Progenitor cell of endocrine pancreas (in vitro differentiated cells): ENCODE measurements at places on chromosomes 6 and 20. TPM values are rescaled to one million over a fixed set of nuclear protein-coding genes. Genes with fewer than 3 reads are reported as not detected.
A peak's percentile ranks its signal among the peaks of the same experiment; 100 is the strongest.

Gene ADGRG6
- 126 and 139 TPM in 2 replicates for total RNA-seq

Gene NRSN1
- total RNA-seq: not detected in 2 replicates

Gene PI3
- not detected in 2 replicates for total RNA-seq

Gene RAB44
- not detected in 2 replicates for total RNA-seq

Gene PRPH2
- total RNA-seq: 0.13 TPM in 1 of 2 replicates, not detected in the other

Gene ZFP57
- total RNA-seq: 0.14 TPM in 1 of 2 replicates, not detected in the other

Gene WFDC10B
- total RNA-seq: not detected in 2 replicates

- DNase-seq: peak; percentile 98
- H3K27me3 ChIP-seq: no peaks in the 10 kb centered on the region
- H3K4me3 ChIP-seq: peak within 1 kb of the TSS; percentile 93
- peaks cover 30% of the 10 kb centered on the region for H3K4me1 ChIP-seq
- H3K27ac ChIP-seq: peak within 1 kb of the TSS; percentile 92
Observed at GRCh38 chr6:43013843-43014433, at the start of the genes KLHDC3 and MEA1. KLHDC3 (plus strand) TSS chr6:43014249; CDS start chr6:43017193, 2,944 bp downstream. MEA1 (minus strand) TSS chr6:43013946; CDS start chr6:43013813, 133 bp downstream.

GRCh38 chr20:19710336-19711120, 47.5 kb upstream of the RIN2 start:
- no peak for DNase-seq
- no peaks in the 10 kb centered on the region for H3K36me3 ChIP-seq
- no peak overlapping the region for H3K4me3 ChIP-seq
- no peak overlapping the region for H3K27ac ChIP-seq

DNA sequence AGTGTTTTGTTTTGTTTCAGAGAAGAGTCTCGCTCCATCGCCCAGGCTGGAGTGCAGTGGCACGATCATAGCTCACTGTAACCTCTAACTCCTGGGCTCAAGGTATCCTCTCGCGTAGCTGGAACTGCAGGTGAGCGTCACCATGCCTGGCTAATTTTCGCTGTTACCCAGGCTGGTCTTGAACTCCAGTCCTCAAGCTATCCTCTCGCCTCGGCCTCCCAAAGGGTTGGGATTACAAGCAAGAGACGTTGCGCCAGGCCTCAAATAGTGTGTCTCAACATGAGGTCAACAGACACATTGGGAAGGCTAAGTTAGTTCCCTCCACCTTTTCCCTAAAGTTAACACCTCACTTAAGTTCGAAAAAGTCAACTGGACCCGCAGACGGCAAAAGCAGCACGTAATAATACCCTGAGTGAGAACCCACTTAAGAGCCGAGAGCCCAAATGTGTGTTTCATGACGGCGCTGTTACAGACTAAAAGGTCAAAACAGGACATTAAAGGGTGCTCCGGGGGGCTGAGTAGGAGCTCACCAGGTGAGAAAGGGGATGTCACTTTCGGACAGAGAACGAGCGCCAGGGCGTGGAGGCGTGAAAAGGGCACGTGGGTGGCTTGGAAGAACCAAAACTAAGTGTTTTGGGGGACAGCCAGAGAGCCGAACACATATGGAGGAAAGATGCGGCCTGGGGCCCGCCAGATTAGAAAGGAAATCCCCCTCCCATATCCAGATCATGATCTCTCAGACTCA, 499 bp downstream of the TTI1 start:
- H3K27me3 ChIP-seq: no peaks in the 10 kb centered on the region
- peaks cover 13% of the 10 kb centered on the region for H3K36me3 ChIP-seq
- peaks cover 31% of the 10 kb centered on the region for H3K4me1 ChIP-seq
- H3K4me3 ChIP-seq: peak overlapping the region; percentile 97
- DNase-seq: no peak

DNA sequence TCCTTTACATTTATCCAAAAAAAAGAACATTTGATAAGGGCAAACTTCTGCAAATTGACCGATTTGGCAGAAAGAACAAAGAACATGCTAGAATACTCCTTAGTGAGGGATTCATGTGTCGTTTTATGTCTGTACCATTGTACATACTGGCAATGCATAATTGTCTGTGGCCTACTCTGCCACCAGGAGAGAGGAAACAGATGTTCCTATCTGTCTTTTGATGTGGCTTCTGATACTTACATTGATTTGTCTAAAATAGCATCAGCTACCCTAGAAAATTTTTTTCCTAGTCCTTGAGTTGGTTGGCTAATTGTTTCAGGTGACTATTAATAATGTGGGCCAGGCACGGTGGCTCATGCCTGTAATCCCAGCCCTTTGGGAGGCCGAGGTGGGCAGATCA, 654.1 kb downstream of the KIF16B start:
- H3K27ac ChIP-seq: no peak overlapping the region
- H3K4me3 ChIP-seq: no peak overlapping the region
- peaks cover 1% of the 10 kb centered on the region for H3K4me1 ChIP-seq
- H3K36me3 ChIP-seq: no peaks in the 10 kb centered on the region

- H3K27me3 ChIP-seq: no peaks in the 10 kb centered on the region
- DNase-seq: no peak
- no peak overlapping the region for H3K27ac ChIP-seq
- H3K4me1 ChIP-seq: peaks cover 13% of the 10 kb centered on the region
Observed at GRCh38 chr6:103002282-103002681, 1608.8 kb downstream of the GRIK2 start.

DNA sequence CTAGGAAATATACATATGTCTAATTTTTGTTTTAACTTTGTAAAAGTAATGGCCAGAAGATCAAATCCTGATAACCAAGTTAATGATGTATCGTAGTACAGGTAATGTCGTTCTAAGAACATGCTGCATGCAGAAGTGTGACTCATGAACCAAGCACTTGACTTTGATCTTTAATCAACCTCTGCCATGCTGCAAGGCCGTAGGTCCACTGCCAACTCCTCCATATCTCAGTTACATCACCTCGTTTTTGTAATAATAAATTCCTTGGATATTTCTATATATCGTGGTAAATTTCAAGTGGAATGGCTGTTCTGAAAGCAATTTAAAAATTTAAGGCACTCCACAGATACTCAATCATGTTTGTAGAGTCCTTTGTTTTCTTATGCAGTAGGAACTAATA, 771.7 kb downstream of the EPHA7 start:
- H3K4me3 ChIP-seq: no peak overlapping the region
- H3K36me3 ChIP-seq: no peaks in the 10 kb centered on the region
- no peaks in the 10 kb centered on the region for H3K4me1 ChIP-seq

DNA sequence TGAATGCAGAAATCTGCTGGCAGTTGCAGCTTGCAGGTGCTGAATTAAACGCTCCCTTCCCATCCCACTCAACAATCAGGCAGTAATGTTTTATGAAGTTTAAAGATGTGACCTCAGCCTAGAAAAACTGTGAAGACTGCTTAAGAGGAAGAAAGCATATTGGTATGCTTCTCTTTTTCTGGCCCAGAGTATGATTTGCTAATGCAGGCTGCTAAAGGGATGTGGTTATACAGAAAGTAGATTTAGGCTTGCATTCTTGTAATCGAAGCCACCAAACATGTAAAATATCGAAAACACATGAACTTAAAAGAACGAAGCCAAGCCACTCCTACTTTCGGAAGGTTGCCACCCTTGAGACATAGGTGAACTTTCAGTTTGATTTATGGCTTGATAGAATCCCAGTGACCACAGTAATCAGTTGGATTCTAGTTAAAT, 40.7 kb downstream of the MAP3K5 start:
- H3K27ac ChIP-seq: no peak overlapping the region
- DNase-seq: no peak
- peaks cover 3% of the 10 kb centered on the region for H3K27me3 ChIP-seq
- no peaks in the 10 kb centered on the region for H3K4me1 ChIP-seq

DNA sequence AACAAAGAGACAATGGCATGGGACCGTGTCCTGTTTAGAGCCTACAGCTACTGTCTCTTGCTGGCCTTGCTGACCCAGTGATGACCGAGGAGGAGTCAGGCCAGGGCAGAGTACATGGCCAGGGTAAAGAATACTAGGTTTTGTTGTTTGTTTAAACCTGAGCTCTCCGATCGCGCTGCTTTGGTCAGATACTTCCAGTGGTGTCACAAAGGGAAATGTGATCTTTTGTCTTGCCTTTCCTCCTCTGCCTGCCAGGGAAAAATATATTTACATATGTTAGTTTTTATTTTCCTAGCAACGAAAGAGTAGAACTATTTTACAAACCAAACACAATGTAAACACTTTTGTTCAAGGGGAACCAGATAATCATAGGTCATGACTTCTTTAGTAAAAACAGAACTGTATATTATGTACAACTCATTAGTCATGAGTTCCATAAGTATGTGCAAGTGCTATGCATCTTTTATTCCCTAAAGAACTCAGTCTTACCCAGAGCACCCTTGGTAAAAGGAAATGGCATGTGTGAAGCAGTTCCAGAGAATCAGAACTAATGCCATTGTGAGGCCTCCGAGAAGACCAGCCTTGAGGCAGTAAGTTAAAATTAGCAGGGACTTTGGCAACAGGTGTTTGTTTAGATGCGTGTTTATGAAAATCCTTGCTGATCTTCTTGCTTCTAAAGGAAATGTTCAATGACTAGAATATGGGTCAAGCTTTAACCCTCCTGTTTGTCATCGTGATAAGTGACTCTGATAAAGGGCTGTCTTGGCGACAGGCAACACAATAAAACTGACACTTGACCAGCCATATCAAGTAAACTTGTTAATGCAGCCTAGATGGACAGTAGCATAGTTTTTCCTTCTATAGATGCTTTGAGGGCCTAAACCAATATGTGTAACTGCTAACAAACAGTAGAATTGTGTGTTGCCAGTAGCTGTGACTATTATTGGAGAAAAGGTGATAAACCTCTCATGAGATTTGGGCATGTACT, 204.6 kb downstream of the NKAIN2 start:
- no peak overlapping the region for H3K4me3 ChIP-seq
- peaks cover 25% of the 10 kb centered on the region for H3K4me1 ChIP-seq
- no peaks in the 10 kb centered on the region for H3K36me3 ChIP-seq
- H3K27me3 ChIP-seq: no peaks in the 10 kb centered on the region

DNA sequence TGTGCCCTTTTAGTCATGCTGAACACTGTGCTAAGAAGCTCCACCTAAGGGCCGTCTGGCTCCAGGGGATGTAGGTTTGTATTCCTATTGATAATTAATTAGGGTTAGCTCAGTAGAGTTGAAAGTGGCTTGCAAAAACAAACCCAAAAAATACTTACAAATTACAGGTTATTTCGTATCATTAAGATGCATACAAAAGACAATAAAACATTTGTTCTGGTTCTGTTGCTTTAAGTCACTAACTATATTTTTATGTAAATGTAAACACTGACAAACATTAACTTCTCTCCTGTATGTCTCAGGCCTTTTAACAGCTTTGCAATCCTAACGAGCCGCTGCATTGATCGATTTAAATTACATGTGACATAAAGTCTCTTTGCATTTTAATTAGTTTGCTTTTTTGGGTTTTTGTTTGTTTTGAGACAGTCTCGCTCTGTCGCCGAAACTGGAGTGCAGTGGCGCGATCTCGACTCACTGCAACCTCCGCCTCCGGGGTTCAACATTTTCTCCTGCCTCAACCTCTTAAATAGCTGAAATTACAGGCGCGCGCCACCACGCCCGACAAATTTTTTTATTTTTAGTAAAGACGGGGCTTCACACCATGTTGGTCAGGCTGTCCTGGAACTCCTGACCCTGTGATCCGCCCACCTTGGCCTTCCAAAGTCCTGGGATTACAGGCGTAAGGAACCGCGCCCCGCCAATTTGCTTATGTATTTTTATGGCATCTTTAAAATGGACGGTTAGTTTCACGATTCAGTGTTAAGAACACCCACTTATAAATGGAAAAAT, 110.9 kb downstream of the HFE start:
- no peaks in the 10 kb centered on the region for H3K27me3 ChIP-seq
- peak overlapping the region; percentile 98 for H3K4me3 ChIP-seq
- H3K27ac ChIP-seq: peak overlapping the region; percentile 100
- peaks cover 27% of the 10 kb centered on the region for H3K4me1 ChIP-seq
- H3K36me3 ChIP-seq: no peaks in the 10 kb centered on the region

GRCh38 chr6:31114541-31114878, at the start of gene PSORS1C1:
PSORS1C1 (plus strand) TSS chr6:31114800; CDS start chr6:31129633, 14,833 bp downstream.
- peak within 1 kb of the TSS; percentile 43 for H3K27ac ChIP-seq
- H3K36me3 ChIP-seq: no peaks in the 10 kb centered on the region
- DNase-seq: no peak
- peaks cover 1% of the 10 kb centered on the region for H3K4me1 ChIP-seq
- H3K4me3 ChIP-seq: no peak within 1 kb of the TSS

DNA sequence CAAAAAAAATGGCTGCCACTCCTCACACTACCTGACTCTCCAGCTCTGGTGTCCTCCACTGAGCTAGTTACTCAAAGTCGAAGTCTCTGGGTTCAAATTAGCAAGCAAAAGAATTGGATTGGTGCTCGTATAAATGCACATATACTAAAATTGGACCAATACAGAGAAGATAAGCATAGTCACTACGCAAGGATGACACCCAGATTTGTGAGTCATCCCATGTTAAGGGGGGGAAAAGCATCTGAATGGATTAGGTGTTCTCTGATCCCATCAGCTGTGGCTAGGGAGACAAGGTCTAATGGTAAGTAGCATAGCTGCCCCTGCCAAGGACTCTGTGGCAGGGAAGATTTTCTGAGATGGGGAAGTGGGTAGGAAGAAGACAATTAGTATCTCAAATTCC, 18.3 kb upstream of the AMD1 start:
- no peak overlapping the region for H3K27ac ChIP-seq
- no peak for DNase-seq
- H3K4me3 ChIP-seq: no peak overlapping the region
- no peaks in the 10 kb centered on the region for H3K27me3 ChIP-seq

- peak; percentile 28 for DNase-seq
- peak overlapping the region; percentile 95 for H3K27ac ChIP-seq
- no peaks in the 10 kb centered on the region for H3K27me3 ChIP-seq
Observed at GRCh38 chr6:34696189-34696738, 303 bp downstream of the ILRUN start.

DNA sequence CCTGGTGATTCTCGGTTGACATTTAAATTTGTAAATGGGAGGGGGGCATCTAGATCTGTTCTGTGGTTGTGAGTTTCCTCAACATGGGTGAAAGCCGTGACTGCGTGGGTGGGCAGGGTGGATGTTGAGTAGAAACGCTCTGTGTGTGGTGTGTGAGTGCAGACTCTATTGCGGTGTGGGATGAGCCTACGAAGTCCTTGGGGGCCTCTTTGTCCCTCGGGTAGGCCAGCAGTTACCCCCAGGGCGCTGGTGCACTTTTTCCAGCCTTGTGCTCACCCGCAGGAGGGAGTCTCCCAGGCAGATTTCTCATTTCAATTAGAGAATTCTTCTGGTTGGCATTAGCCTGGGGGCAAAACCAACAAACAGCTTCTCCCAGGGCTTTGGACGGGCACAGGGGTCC, 10.6 kb downstream of the TOX2 start:
- no peaks in the 10 kb centered on the region for H3K4me1 ChIP-seq
- no peak overlapping the region for H3K4me3 ChIP-seq
- H3K27me3 ChIP-seq: peaks cover 57% of the 10 kb centered on the region
- no peaks in the 10 kb centered on the region for H3K36me3 ChIP-seq
- DNase-seq: no peak

GRCh38 chr6:128118401-128118800, 217.5 kb upstream of the THEMIS start:
- H3K36me3 ChIP-seq: peaks cover 1% of the 10 kb centered on the region
- no peaks in the 10 kb centered on the region for H3K27me3 ChIP-seq
- H3K27ac ChIP-seq: no peak overlapping the region
- peaks cover 5% of the 10 kb centered on the region for H3K4me1 ChIP-seq
- DNase-seq: no peak
- no peak overlapping the region for H3K4me3 ChIP-seq
